Right renal pelvis (tissue), 4 donors: ENCODE measurements at places on chromosomes 16 and 17. TPM values are rescaled to one million over a fixed set of nuclear protein-coding genes. Genes with fewer than 3 reads are reported as not detected.

Gene NPIPB2
- polyA plus RNA-seq, result 0.90 TPM

- no peak for DNase-seq
Measured at GRCh38 chr16:78443542-78444364, 344.3 kb downstream of the WWOX start.

Gene AGRP
- polyA plus RNA-seq, result 0.25 TPM

DNA sequence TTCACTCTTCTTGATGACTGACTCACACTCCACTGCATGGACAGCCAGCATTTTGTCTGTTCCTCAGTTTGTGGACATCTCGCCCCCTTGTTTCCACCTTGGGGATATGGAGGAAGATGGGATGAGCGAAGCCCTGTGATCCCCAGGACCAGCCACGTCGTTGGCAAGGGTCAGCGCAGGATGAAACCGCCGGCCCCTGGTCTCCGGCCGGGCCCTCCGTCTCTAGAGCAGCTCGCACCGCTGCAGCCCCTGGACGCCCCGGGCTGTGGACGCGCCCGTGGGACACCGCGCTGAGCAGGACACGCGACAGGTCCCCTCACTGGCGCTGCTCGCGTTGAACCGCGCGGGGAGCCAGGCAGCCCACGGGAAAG lies 604 bp upstream of the ZC3H18 start:
- DNase-seq, result no peak

DNA sequence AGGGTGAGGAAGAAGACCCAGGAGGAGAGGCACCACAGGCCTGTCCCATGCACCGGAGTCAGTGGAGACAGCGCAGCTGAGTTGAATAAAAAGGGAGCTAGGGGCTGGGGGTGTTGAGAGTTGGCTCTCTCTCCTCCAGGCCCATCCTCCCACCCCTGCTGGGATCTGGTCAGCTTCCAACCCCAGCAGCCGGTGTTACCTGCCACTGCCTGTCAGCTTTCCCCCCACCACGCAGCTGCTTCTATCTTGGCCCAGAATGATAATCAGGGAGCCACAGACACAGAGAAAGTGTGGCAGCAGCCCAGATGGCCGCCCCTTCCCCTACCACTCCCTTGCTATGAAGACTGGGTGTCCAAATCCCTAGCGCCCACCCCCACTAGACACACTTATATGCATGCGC lies 120.6 kb upstream of the RPL38 start:
- no peak for DNase-seq

- DNase-seq, result no peak
Measured at GRCh38 chr17:7063518-7064094, 16.4 kb downstream of the CLEC10A start.

DNA sequence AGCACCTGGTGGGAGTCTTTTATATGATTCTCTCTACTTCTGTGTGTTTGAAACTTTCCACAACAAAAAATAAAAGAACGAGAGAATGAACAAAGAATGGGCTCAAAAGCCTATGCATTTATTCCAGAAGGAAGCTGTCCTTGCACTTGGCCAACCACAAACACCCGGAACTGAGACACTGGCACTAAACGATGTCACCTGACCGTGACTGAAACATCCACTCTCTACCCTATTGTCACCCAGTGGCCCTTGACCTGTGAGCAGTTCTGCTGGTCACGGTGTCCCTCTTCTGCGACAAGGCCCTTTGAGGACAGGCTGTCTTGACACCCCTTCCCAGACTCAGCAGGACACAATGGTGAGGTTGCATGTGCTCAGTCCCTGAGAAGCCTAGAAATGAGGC lies 56.6 kb downstream of the TEKT5 start:
- no peak for DNase-seq

Gene GINS3
- polyA plus RNA-seq, result 11.5 TPM

Gene LRRC36
- 4.6 TPM for polyA plus RNA-seq

GRCh38 chr16:56558024-56558747 lies 6.7 kb upstream of the MT4 start:
- no peak for DNase-seq

GRCh38 chr16:85750827-85751697 lies at the start of gene C16orf74:
Gene C16orf74, minus strand, starts transcription at chr16:85751096. Its CDS starts 15,879 bp downstream, at chr16:85735217.
- no peak for DNase-seq

DNA sequence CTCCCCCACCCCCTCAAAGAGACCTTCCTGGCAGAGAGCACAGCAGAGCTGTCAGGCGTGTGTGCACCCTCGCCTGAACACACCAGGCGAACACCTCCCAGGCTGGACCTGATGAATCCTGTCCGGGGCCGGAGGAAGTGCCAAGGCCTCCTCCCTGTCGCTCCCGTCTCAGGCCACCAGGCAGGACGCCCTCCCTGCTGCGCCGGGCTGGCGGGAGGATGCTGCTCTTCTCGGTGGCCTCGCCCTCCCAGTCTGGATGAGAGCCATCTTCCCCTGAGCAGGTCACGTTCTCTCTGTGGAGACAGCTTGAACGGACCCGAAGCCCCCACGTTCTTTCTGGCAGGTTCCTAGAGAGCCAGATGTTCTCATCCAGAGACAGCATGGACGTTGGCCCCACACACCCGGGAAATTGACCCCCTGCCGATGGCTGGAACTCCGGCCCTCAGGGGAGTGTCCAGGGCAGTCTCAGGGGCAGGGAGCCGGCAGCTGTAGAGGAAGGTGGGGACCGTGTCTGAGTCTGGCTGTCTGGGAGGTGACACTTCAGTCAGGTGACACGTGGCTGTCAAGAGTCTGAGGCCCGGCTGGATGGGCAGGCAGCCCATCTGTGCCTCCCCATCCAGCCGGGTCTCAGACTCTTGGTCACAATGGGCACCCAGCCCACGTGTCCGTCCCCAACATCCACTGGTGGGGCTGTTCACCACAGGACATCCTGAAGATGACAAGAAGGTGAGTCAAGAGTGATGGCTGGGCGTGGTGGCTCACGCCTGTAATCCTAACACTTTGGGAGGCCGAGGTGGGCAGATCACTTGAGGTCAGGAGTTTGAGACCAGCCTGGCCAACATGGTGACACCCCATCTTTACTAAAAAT lies 5.0 kb upstream of the TIMP2 start:
- no peak for DNase-seq

- DNase-seq, result no peak
Measured at GRCh38 chr16:73016488-73016830, 31.5 kb downstream of the ZFHX3 start.

- DNase-seq, result no peak
Measured at GRCh38 chr17:50785946-50786570, 18.7 kb upstream of the ANKRD40CL start.

GRCh38 chr16:87043231-87044031 lies 273.8 kb downstream of the C16orf95 start:
- DNase-seq, result no peak

Gene ARHGAP23
- 52.0 TPM for polyA plus RNA-seq

DNA sequence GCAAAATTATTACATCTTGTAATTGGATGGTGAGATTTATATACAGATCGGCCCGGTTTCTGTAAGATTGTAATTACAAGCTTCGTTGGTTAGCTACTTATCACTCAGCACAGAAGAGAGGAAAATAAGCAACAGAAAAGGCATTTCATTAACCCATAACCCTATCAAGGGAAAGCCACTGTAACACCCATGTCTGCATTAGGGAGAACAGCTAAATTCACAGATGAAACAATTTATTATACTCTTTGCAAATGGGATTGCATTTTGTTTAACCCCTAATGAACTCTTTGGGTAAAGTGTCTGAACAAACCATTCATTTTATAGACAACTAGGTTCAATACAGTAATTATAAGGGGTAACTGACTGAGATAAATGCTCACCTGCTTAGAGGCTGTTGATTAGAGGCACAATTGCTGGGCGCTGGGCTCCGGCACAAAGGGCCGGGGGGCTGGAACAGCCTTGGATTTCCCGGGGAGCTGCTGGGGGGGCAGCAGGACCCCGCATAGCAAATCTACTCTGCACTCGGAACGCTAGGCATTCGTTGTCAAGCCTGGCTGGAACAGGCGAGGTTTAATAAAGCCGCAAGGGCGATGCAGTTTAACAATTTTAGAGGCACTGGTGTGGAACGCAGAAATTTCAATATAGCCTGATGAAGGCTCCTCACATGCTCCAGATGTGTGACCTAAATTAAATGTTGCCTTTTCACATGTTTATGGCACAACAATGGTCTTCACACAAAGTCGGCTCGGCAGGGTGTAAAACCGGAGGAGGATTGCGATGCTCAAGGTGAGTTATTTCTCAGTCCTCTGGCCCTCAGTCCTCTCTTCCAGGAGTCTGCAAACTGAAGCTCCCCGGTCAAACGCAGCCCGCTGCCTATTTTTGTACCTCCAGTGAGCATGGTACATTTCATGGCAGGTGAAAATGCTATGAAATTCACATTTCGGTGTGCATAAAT lies 134.0 kb upstream of the IRX6 start:
- DNase-seq, result no peak

GRCh38 chr17:78718575-78719208 lies 63.4 kb downstream of the CYTH1 start:
- no peak for DNase-seq

Gene SRCAP
- polyA plus RNA-seq, result 40.5 TPM

- DNase-seq, result no peak
Measured at GRCh38 chr17:34308371-34308770, 10.9 kb upstream of the CCL8 start.

DNA sequence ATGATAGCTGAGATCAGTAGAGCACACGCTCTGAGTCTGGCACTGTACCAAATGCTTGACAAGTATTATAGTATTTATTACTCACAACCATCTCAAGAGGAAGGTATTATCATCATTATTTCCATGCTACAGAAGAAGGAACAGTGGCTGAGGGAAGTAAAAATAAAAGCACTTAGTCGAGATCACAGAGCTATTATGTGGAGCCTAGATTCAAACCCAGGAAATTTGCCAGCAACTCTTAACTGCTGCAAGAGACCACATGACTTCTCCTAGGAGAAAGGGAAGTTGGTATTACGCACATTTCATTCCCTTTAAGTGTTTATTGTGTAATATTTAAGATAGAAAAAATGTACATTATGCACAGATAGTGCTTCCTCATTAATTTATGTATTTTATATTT lies 1.0 kb upstream of the RHOT1 start:
- DNase-seq, result no peak

Gene CA5A
- 0.12 TPM for polyA plus RNA-seq

- no peak for DNase-seq
Measured at GRCh38 chr16:1938316-1938715, 4.7 kb downstream of the MSRB1 start.

Gene UBALD2
- 40.3 TPM for polyA plus RNA-seq

Gene PRR11
- polyA plus RNA-seq, result 18.6 TPM

Gene KRTAP9-1
- not detected for polyA plus RNA-seq

- DNase-seq, result no peak
Measured at GRCh38 chr16:4391631-4392381, 20.2 kb downstream of the VASN start.

- no peak for DNase-seq
Measured at GRCh38 chr16:79422064-79422463, 178.5 kb downstream of the MAF start.

GRCh38 chr17:61805399-61805798 lies 57.9 kb downstream of the BRIP1 start:
- no peak for DNase-seq

DNA sequence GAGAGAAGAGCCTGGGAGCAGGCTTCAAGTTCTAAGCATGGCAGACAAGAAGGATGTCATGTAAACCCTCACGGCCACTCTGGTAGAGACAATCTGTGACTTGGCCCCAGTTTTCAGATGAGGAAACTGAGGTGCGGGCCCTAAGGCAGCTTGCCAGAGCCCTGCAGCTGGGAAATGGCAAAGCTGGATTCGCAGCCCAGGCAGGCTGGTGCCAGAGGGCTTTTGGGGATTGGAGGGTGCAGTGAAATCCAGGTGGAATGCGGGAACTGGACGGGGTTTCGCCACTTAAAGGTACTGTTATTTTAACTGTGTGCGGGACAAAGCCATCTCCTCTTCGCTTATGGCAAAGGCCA lies 477 bp upstream of the OSGIN1 start:
- DNase-seq, result no peak
